ENCODE measurements at places on chromosomes 12 and 14. TPM values are rescaled to one million over a fixed set of nuclear protein-coding genes. Genes with fewer than 3 reads are reported as not detected.

- no peak for DNase-seq
Measured at GRCh38 chr12:6328945-6329702, 12.8 kb downstream of the TNFRSF1A start.

The SRSF9 gene
- 349 TPM for total RNA-seq

The CLEC2A gene
- total RNA-seq, result not detected

DNA sequence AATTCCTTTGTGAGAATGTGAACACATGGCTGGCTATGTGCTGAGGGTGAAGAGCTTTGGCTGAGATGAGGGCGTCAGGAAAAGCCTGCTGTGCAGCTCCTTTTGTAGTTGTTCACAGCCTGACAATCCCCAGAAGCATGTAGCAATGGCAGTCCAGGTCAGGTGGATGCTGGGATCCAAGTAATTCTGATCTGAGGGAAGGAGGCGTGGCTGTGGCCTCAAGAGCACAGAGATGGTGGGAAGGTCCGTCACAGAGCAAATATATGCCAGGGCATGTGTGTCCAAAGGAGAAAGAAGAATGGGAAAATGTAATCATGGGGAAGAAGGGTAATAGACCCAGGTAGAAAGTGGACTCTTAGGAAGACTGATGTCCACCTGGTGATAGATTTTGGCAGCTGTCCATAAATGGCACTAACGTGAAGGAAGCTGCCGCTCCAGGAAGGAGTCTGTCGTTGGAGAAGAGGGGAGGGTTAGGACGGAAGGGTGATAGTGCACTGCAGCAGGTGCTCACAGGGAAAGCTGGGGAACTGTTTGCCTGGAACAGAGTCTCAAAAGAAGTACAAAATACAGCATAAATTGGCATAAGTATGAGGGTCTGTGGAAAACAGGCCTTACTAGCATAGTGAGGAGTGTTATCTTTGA is 13.8 kb downstream of the MGST1 start:
- DNase-seq, result no peak

- DNase-seq, result no peak
Measured at GRCh38 chr12:129190827-129191226, 337.5 kb downstream of the GLT1D1 start.

The ART4 gene
- total RNA-seq, result not detected

DNA sequence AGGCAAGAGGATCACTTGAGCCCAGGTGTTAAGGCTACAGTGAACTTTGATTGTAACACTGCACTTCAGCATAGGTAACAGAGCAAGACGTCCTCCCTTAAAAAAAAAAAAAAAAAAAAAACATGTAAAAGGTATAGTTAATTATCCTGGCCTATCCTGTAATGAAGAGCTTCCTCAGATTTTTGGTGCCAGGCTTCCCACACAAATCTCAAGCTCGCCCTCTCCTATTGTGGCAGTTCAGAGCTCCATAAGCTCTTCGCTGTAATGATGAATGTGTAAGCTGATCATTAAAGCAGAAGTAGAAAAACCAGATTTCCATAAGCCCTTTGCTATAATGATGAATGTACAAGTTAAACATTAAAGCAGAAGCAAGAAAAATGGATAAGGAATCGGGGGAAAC is 2.0 kb upstream of the SLC39A2 start:
- no peak for DNase-seq

GRCh38 chr14:57687416-57687815 is 178.5 kb downstream of the SLC35F4 start:
- no peak for DNase-seq
